CD8-positive, alpha-beta memory T cell (primary cell): ENCODE measurements at places on chromosomes 5 and 9. TPM values are rescaled to one million over a fixed set of nuclear protein-coding genes. Genes with fewer than 3 reads are reported as not detected.

DNA sequence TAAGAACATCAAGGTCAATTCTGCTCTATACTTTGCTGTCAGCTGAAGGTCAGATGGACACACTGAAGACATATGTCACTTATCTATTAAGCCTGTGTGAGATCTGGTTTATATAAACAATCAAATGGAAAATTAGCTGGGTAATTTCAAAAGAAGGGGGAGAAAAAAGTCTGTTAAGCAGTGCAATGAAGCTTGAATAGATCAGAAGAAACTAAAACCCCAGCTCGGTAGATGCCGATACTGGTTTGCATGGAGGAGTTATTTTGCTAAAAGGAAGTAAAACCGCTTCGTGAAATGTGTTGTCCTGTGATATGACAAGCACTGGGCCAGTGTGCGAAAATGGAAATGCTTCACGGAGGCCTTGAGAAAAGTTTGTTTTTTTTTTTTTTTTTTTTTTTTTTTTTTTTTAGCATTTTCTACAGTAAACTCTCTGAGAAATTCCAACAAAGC is 148.8 kb downstream of the MEF2C start:
- H3K4me1 ChIP-seq, result no peaks in the 10 kb centered on the region
- no peak overlapping the region for H3K4me3 ChIP-seq
- DNase-seq, result no peak
- no peaks in the 10 kb centered on the region for H3K27me3 ChIP-seq

- H3K27ac ChIP-seq, result no peak overlapping the region
- H3K4me3 ChIP-seq, result no peak overlapping the region
- no peaks in the 10 kb centered on the region for H3K27me3 ChIP-seq
- DNase-seq, result no peak
- peaks cover 16% of the 10 kb centered on the region for H3K4me1 ChIP-seq
Observed at GRCh38 chr5:150740992-150741391, 17.8 kb downstream of the DCTN4 start.

GRCh38 chr9:27258662-27259061 is 38.3 kb downstream of the EQTN start:
- DNase-seq, result no peak
- H3K36me3 ChIP-seq, result no peaks in the 10 kb centered on the region
- no peaks in the 10 kb centered on the region for H3K27me3 ChIP-seq
- no peak overlapping the region for H3K27ac ChIP-seq

DNA sequence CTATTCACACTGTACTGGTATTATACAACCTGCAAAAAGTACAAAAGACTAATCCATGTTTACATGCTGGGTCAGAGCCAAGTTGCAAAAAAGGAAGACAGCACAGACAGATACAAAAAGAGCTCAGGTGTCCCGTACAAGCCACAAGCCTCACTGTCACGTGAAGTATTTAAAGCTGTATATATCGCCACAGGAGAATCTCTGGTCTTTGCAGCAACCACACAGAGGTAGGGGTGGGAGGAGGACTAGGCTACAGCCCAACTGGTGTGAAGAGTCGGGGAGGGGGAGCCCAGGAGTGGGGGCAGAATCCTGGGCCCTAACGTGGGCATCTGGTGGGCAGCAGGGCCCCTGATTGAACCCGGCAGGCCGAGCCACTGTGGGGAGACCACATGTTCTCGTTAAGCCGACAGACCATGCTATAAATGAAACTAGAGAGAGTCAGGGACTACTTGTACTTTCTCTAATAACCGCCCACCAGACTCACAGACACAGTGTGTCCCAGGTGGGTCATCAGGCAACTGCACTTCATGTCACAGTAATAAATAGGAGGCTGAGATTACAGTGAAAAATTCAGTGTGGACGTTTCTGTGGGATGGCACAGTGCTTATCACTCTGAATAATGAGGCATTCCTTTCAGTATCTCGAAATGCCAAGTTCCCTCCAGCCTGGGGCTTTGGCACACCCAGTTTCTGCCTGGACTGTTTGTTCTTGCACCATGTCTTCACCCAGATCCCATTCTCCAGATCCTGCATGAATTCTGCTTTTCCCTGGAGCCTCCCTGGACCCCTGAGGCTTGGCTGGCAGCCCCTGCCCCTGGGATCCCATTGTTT is 79.3 kb upstream of the SH3PXD2B start:
- H3K36me3 ChIP-seq, result no peaks in the 10 kb centered on the region
- no peaks in the 10 kb centered on the region for H3K4me1 ChIP-seq
- H3K27me3 ChIP-seq, result no peaks in the 10 kb centered on the region

ALDOB gene
- not detected for total RNA-seq

SEMA4D gene
- total RNA-seq, result 243 TPM
